ENCODE measurements at places on chromosomes 11 and 22.

GRCh38 chr11:113907152-113907551, 2.6 kb downstream of the HTR3B start:
- DNase-seq: no peak

DNA sequence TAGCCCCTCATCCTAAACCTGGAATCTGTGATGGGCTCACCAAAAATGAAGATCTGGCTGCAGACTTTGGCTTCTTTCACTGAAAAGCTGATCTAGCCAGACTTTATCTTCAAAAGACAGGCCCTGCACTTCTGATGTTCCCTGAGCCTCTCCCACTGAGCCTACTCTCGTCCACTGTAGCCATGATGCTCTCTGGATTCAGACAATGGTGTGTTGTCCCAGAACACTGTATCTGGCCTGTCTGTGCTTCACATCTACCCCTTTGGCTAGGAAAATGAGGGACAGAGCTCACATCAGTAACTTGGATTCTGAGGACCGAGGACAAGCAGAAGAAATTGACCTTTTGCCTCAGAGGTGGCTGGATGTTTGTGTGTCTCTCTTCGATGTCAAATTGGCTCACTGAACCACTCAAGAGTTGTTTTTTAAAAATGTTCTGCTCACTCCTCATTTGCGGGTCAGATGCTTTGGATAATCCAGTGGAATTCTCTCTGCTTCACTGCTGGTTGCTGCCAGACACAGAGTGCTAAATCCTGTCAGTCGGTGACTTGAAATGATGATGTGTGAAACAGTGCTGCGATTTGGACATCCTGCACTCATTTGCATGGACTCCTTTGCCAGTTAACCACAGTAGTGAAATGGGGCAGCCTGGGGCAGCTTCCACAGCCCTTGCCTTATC, 67.5 kb downstream of the ARFGAP2 start:
- no peak for DNase-seq

DNA sequence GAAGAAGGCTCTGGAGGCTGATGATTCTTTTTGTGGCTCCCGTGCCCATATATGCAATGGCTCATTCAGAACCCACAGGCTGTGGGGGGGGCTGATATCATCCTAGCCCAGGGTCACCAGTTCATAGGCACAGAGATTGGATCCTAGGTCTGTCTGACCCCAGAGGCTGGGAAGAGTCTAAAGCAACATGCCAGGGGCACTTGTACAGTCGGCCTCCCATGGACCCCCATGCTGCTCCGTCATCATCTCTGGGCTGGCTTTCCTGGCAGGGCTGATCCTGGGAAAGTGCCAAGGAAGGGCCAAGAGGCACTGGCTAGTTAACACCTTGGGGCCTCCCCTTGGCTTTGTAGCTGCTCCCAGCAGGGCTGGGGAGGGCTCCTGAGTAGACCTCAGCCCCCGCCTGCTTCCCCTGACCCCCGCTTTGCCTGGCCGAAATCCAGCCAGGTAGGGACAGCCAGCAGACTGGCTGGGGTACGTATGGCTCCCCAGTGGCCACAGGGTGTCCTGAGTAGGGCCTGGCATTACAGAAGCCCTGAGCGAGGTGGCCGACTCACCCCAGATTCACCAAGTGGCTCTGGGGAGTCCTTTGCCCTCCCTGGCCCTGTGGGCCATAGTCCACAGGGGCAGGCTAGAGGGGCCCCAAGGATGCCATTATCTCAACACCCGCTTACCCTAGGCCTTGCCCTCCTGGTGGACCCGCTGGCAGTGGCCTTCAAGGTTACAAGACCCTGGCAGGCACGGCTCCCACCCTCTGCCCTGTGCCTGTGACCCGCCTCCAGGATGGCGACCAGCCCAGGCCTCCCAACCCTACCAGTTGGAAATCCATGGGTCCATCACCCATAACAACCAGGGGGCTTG, 22.5 kb downstream of the FADS3 start:
- DNase-seq: no peak

DNA sequence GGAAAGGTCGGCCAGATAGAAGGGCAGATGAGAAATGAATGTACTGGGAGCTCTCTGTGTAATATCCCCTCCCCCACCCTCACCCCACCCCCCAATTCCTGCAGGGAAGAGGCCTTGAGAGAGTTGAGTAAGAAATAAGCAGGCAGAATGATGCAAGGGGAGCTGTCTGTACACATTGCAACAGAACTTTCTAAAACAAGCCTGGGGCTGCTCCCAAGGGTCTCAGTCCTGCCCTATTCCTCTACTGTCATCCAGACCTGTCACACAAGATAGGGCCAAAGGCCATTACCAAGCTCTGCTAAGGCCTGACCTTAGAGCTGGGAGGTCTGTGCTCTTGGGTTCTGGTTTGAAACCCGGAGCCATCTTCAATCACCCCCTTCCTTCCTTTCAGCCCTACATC, 5.7 kb upstream of the DGAT2 start:
- no peak for DNase-seq

- DNase-seq: no peak
Observed at GRCh38 chr22:40270031-40270430, 76.3 kb upstream of the ADSL start.

GRCh38 chr11:27201454-27202302, 161.1 kb downstream of the BBOX1 start:
- DNase-seq: no peak

GRCh38 chr11:118087931-118088330, 1.2 kb upstream of the SMIM35 start:
- DNase-seq: no peak

DNA sequence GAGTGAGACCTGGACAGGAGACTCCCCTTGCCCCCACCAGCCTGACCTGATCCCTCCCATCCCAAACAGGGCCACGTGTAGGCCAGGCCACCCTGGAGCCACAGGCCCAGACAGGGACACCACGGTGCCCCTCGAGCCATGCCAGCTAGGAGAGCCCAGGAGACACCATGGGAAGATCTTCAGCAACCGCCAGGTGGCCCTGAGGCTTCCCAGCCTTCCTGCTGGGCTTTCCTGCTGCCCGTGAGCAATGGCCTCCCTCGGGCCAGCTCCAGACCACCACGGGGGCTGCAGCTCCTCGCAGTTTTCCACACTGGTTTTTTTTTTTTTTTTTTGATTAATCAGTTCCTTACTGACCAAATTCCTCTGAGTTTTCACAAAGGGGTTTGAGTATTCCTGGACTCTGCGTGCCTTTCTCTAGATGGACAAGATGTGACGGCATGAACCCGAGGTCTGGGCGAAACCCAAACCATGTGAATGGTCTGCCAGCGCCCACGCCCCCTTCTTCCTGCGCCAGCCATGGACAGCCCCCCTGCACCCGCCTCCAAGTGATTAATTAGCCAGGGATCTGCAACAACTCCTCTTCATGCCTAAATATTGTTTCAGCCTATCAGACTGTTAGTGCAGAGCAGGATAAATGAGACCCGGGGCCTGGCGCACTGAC, 40.9 kb downstream of the TBX1 start:
- DNase-seq: no peak

- DNase-seq: no peak
Observed at GRCh38 chr22:40703174-40703573, 23.9 kb downstream of the MCHR1 start.

DNA sequence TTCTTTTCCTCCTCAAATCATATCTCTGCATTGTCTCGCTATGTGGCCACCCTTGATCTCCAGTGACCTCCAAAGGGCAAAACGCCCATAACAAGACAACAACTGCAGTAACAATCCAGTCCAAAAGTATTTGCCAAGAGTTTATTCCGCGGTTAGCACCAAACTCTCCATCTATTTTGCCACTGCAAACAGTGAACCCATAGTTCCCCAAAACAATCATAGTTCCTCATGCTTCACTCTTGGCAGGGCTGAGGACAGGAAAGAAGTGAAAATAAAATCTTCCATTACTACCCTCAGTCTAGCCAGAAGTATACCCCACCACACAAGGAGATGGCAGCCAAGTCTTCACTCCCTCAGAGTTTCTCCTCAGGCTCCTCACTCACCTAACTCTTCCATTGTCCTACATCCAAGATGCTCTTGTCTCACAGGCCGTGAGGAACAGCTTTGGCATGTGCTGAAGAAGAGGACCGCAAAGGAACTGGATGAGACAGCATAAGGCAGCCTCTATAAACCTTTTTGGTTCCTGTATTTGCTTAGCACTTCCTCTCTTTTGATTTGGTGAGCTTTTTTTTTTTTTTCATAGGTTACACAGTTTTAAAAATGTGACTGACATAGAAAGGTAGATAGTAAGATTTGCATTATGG, at the start of gene LPXN:
Gene LPXN (minus strand): TSS at position 480 of the 644 bp plus-strand sequence. CDS start 84 bp downstream, at position 396.
- DNase-seq: peak; percentile 79

GRCh38 chr11:64211181-64211872, 4.8 kb downstream of the FERMT3 start:
- DNase-seq: no peak

Data from GM06990 (cell line).